ENCODE measurements at places on chromosomes 6 and 20.
A peak's percentile ranks its signal among the peaks of the same experiment; 100 is the strongest.

DNA sequence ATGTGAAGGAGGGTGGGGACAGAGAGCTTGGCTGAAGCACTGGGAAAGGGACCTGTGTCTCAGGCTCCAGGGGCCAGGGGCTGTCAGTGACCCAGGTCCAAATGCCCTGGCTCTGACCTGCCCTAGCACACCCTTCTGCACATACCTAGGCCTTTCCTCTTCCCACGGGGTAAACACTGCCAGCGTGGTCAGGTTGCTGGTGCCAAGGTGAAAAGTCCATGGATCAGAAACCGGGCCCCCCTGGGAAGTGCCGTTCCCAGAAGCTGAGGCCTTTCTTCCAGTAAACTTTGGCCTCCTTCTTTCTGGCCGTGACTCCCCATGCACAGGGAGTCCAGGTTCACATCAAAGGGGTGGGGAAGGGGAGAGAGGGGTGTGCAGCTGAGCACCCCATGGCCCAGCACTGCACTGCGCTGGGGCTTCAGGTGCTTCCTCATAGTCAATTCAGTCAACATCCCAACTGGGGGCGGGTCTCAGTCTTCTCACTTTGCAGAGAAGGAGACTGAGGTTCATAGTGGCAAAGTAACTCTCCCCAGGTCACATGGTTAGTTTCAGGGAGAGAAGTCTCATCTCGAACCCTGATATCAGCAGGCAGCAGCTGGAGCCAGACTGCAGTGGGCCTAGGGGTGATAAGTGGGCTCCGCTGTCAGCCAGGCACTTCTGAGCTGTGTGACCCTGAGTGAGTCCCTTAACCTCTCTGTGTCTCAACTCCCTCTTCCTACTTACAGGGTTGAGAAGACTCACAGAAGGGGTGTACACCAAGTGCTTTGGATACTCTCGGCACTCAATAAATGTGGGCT, 17.0 kb downstream of the PCK1 start:
- no peak for DNase-seq

DNA sequence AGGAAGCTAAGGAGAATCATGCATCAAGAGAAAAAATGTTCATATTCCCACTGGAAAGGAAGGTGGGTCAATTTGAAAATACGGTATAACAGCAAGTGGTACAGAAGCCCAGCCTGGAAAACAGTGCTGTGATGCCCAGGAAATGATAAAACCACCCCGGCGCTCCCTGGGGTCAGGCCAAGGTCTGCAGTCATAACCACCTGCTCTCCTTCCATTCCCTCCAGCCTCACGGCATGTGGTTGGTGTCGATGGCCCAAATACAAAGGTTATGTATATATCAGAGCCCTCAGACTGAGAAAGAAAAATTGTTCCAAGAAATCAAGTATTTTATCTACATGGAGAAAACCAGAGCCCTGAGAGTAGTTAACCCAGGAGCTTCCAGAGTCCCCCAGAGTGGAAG, 208.1 kb upstream of the CDYL start:
- no peak for DNase-seq

- DNase-seq, result no peak
Observed at GRCh38 chr20:8534368-8535160, 402.5 kb downstream of the PLCB1 start.

DNA sequence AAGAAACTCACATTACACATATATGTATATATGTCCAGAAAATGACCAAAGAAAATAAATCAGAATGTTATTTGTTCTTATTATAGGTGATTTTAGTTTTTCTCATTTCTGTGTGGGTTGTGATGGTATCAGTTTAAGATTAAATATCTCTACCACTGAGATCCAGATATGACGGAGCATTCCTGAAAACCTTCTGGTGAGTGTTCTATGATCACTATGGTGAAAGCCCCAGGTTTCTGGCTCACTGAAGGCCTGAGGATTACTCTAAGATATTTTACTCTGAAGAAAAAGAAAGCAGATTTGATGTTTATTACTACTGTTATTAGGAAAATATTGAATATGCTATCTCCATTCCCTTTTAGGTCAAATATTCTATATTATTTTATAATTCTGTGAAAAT, 62.8 kb upstream of the L3MBTL3 start:
- no peak for DNase-seq

GRCh38 chr20:20847814-20848213, 135.4 kb upstream of the RALGAPA2 start:
- no peak for DNase-seq

DNA sequence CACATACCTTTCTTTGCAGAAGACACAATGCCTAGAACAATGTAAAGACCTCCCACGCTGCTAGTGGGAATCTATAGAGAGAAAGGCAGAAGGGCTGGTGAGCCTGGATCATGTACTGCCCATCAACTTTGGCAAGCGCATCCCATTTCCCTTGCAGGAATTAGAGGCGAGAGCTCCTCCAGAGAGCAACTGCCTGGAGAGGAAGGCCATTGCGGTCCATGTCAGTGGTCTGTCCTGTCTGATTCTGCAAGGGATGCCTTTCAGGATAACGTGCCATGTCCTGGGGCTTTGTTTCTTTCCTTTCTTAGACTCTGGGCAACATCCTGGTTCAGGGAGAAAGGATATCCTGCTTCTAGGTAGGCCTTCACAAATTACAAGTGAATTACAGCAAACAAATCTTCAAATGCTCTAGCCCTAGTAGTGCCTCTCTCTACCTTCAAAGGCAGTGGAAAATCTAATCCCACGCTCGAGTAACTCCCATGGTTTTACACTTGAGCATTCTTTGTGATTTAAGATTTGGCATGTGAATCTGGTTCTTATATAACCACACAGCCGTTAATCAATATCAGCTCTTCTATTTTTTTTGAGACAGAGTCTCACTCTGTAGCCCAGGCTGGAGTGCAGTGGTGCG, 38.5 kb downstream of the GCNT2 start:
- DNase-seq, result no peak

DNA sequence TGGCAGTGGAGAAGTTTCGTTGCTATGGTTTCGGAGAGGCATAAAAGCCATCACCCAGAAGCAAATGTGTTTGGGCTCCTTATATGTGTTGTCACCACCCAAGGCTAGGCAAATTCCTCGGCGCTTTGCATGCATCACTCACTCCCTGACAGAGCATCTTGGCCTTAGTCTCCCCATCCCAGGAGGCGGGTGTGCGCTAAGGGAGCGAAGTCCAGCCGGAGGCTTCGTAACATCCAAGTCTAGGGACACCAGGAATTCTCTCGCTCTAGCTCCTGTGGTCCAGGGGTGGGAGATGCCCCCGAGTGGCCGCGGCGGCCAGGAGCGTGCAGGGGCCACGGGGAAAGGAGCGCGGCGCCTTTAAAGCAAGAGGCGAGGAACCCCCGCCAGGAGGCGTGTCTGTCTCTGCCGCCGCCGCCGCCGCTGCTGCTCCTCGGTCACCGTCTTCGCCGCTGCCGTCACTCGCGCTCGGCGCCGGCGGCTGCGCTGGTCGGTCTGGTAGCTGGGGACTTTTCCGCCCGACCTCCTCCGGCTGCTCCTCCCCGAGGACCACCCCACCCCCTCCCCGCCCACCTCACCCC, at the start of gene GRIK2:
Gene GRIK2 (plus strand): TSS at position 458 of the 578 bp plus-strand sequence.
- DNase-seq, result no peak

DNA sequence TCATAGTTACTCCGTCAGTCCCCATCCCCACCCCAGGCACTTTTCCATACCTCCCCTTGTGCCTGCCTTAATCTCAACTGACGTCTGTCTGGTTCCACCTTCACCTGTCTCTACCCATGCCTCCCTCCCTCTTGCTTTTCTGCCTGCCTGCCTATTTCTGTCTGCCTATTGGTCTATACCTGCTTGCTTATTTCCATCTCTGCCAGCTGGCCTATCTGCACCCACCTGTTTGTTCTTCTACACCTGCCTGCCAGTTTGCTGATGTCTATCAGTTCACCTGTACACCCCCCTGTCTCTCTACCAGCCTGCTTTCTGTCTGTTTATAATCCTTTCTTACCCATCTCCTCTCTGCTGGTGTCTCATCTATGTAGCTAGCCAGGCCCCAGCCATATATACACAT, 87.5 kb downstream of the RALGAPA2 start:
- DNase-seq, result no peak

- DNase-seq, result no peak
Observed at GRCh38 chr6:27334141-27334540, 22.1 kb upstream of the POM121L2 start.

DNA sequence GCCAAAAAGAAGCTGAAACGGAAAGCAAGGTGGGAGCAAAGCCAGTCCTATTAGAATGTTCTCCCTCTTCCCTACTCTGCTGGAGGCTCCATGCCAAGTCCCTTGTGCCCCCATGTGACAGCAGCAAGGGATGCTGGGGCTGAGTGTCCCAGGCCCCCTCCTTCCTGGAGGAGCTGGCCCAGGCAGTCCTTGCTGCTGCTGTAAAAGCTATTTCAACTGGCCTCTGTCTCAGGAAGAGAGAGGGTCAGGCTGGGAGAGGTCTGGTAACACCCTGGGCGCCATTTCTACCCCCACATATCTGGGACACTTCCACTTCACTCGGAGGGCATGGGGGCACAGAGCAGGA, 25.0 kb downstream of the TTBK1 start:
- DNase-seq, result no peak

DNA sequence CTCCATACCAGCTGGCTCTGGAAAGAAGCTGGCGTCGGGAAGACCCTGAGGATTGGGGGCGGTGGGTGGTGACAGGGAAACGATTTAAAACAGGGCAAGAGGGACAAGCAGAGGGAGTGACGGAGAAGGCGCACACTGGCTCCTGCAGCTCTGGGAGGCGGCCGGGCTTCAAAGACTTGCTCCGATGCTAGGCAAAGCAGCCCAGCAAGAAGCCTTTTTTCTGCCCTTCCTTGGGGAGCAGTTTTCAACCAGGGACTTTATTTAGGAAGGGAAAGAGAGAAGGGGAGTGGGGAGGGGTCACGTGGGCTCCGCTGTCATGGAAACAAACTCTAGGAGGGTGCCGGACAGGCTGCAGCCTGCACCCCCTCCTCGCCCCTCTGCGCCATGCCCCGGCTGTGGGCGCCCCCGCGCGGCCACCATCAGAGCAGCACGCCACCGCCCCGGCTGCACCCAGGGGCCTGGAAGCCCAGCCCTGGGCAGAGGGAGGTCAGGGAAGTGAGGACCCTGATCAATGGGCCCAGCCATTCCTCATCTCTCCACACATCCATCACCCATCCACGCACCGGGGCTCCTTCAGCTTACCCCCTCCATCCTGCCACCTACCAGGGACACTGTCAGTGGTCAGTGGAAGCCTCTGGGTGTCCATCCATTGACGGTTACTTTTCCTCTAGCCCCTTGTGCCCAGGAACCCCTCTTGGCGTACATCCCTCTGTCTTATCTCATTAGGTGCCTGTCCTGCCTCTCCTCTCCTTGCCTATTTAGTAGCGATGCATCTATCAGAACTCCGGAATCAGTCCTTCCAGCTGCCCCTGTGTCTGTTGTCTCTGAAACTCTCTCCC, 66.6 kb upstream of the CCDC167 start:
- DNase-seq, result no peak

DNA sequence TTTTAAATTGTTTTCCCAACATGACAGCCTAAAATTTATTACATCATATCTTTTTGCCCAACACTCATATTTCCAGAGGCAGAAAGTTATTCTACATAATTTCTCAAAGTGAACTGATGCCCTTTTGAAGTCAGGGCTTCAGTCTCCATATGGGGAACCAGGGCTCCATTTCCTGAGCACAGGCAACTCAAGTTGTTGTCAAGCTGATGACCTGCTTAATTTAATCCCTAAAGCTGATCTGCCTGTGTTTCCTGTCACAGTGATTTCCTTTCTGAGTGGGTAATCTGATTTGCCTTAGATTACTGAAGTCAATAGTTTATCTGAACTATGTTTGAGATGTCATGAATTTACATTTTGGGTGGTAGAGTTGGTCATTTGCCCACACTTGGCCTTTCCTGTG, 932.1 kb upstream of the MANEA start:
- no peak for DNase-seq

DNA sequence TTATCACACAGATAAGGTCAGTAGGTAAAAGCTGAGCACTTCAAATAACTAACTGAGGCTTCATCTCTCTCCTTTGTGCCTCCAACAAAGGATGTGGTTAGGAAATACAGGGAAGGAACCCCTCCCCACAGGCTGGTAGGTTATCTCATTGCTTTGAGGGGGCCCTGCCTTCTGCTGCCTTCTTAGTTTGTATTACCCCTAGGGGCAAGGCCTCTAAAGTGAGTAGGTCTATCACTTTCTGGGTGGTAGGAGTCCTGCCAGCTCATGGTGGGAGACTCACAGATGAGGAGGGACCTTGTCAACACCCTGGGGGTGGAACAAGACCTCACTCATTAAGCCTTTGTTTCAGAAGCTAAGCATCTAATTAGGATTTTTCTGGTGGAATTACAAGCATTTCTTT, 34.6 kb downstream of the EDN1 start:
- no peak for DNase-seq

- DNase-seq, result no peak
Observed at GRCh38 chr6:15588971-15589634, 73.7 kb downstream of the DTNBP1 start.

GRCh38 chr6:8054276-8054675, 9.9 kb downstream of the BLOC1S5 start:
- DNase-seq, result no peak

GRCh38 chr6:21748343-21749056, 154.9 kb downstream of the SOX4 start:
- DNase-seq, result no peak

DNA sequence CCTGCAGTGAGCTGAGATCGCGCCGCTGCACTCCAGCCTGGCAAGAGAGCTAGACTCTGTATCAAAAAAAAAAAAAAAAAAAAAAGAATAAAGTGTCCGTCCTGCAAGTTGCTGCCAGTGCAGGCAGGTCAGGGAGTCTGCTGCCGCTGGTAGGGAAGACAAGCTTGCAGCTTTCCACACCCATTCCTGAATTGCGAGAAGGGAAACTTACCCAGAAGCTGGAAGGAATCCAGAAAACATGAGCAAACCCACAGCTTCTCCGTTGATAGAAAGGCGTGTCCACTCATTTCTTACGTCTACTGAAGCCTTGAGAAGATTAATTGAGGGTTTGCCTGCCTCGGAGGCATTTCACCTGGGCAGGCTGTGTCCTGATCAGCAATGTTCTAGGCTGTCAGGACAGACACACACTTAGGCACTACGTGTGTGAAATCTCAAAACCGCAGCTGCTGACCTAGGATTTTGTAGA, 61.6 kb upstream of the DSP start:
- DNase-seq, result no peak

- no peak for DNase-seq
Observed at GRCh38 chr6:48757661-48758060, 646.7 kb upstream of the PTCHD4 start.

- no peak for DNase-seq
Observed at GRCh38 chr6:4727217-4727616, 49.0 kb upstream of the CDYL start.

- peak; percentile 56 for DNase-seq
Observed at GRCh38 chr6:167748458-167749379, 78.0 kb upstream of the AFDN start.

DNA sequence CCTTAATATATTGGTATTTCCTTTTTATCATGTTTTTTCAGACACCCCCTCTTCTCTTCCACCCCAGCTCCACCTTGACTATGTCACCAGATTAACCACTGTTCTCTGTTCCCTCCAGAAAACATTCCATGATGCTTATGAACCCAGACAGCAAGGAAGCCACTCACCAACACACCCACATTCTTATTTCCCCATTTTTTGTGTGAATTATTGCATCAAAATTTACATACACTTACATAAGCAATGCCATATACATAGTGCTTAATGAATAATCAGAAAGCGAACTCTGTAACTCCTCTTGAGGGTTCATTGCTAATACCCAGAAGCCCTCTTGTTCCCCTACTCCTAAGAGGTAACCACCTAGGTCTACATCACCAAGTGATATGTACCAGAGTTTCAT, 182.3 kb upstream of the CDYL start:
- no peak for DNase-seq

All from sigmoid colon (tissue), 7 donors.